ENCODE measurements at places on chromosomes 7 and 10.

DNA sequence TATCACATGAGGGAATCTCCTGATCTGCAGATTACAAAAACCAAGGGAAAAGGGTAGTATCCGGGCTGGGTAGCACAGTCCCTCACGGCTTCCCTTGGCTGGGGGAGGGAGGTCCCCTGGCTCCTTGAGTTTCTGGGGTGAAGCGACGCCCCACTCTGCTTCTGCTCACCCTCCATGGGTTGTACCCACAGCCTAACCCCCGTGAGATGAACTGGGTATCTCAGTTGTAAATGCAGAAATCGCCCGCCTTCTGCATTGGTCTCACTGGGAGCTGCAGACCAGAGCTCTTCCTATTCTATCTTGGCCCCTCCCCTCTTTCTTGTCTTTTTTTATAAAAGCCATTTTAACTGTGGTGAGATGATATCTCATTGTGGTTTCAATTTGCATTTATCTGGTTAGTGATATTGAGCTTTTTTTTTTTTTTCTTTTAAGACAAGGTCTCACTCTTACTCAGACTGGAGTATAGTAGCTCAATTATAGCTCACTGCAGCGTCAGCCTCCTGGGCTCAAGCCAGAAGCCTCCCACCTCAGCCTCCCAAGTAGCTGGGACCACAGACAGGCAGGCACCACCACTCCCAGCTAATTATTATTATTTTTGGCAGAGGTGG lies 87.8 kb downstream of the ABCC2 start:
- DNase-seq, result no peak

DNA sequence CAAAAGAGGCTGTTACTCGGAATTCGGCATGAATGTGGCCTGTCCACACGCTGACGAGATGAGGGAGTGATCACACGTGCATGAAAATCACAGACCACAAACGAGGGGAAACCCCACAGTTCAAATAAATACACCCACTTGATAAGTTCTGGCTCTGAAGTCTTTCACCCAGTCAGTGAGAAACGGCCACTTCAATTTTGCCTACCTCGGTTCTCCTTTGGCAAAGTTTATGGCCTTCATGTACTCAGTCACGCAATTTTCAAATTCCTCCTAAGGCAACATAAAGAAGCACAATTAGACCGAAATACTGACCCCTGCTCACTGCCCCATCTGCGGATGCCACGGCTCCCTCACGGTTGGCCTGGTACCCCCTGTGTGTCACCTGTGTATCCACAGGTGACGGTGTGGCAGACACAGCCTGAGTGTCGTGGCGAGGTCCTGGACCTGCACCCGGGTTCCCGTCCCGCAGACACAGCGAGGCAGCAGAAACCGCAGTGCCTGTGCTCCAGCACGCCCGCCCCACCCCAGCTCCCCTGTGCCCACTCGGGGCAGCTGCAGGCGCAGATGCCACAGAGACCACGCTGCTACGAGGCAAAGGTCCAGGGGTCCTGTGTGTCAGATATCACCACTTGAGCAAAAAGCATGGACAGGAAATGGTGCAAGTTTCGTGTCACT lies 1.4 kb downstream of the CFAP46 start:
- peak; percentile 22 for DNase-seq

DNA sequence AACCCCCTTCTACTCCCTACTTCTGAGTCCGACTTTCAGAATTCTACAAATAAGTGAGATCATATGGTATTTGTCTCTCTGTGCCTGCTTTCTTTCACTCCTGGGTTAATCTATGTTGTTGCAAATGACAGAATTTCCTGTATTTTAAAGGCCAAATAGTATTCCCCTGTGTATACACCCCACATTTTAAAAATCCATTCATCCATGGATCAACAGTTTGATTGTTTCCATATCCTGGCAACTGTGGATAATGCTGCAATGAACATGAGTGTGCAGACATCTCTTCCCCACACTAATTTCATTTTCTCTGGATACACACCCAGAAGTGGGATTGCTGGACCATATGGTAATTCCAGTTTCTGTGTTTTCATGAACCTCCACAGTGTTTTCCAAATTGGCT lies 225.8 kb upstream of the TCERG1L start:
- no peak for DNase-seq

DNA sequence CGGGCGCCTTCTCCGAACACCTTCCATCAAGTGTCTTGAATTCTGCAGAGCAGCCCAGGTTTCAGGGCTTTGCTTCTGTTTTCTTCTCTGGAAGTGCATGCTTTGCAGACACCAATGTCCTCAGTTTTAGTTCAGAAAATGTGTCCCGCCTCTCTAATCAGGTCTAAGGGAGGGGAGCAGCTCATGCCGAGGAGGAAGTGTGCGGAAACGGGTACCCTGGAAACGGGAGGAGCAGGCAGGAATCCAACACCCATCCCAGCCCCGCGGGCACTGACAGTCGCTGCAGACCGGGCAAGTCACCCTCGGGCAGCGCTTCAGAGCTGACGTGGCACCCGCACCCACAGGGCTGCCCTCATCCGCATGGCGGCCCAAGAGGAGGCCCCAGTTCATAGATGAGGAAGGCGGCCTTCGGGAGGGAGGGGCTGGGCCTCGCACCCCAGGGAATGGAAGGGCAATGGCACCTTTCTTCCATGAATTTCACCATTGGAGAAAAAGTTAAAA lies 338.7 kb downstream of the DNAJB6 start:
- no peak for DNase-seq

DNA sequence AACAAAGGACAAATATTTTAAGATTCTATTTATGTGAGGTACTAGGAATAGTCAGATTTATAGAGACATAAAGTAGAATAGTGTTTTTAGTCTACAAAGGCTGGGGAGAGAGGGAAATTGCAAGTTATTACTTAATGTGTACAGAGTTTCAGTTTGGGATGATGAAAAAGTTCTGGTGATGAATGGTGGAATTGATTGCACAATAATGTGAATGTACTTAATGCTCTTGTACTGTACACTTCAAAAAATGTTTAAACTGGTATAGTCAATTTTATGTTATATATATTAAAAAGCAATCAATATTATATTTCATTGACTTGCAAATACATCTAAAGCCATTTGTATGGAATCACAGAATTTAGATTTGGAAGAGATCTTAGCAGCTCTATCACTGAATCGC lies 213.4 kb downstream of the PPP1R3A start:
- DNase-seq, result no peak

DNA sequence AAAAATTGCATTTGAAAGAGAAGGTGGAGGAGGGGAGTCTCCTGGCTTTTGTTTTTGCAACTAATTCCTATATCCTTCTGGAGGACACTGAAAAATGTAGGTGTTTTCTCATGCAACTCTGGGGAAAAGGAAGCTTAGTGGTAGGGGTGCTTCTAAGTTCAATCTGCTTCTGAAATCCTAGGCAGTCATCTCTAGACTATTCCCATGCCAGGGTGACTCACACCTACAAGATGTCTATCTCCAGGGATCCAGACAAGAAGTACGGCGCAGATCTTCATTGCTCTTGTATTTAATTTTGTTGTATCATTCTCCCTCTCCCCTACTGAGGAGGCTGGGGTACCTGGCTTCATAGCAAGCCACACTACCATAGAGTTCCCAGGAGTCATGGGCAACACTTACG lies 258.8 kb downstream of the PHF14 start:
- no peak for DNase-seq
